ENCODE measurements at places on chromosomes 4 and X. TPM values are rescaled to one million over a fixed set of nuclear protein-coding genes. Genes with fewer than 3 reads are reported as not detected.

C4orf51 gene
- polyA plus RNA-seq, result not detected

CT55 gene
- polyA plus RNA-seq, result 0.21 TPM

NKX6-1 gene
- 0.06 TPM for polyA plus RNA-seq

ASB12 gene
- polyA plus RNA-seq, result 0.52 TPM

CXXC4 gene
- polyA plus RNA-seq, result 9.4 TPM

CPLX1 gene
- 3.5 TPM for polyA plus RNA-seq

DDX3X gene
- polyA plus RNA-seq, result 191 TPM

SAP30 gene
- polyA plus RNA-seq, result 10.2 TPM

POLN gene
- 6.7 TPM for polyA plus RNA-seq

RBMX2 gene
- 33.1 TPM for polyA plus RNA-seq

DCTD gene
- 108 TPM for polyA plus RNA-seq

HMGN5 gene
- 37.0 TPM for polyA plus RNA-seq

ZXDA gene
- 5.9 TPM for polyA plus RNA-seq

CENPVL2 gene
- 0.22 TPM for polyA plus RNA-seq

SLC9A6 gene
- polyA plus RNA-seq, result 14.2 TPM

ADGRG4 gene
- not detected for polyA plus RNA-seq

MORF4L2 gene
- polyA plus RNA-seq, result 308 TPM

MGAT4D gene
- polyA plus RNA-seq, result not detected

GLRA3 gene
- 0.03 TPM for polyA plus RNA-seq

XKRX gene
- 0.61 TPM for polyA plus RNA-seq

NDNF gene
- polyA plus RNA-seq, result 60.5 TPM

UBL4A gene
- 33.6 TPM for polyA plus RNA-seq

SOWAHD gene
- polyA plus RNA-seq, result 0.86 TPM

C4orf36 gene
- 1.5 TPM for polyA plus RNA-seq

PFKFB1 gene
- 0.51 TPM for polyA plus RNA-seq
